ENCODE measurements at places on chromosomes 3 and 15.

GRCh38 chr15:25633862-25634261, 195.0 kb upstream of the UBE3A start:
- no peaks in the 10 kb centered on the region for H3K36me3 ChIP-seq
- H3K27me3 ChIP-seq = peaks cover 4% of the 10 kb centered on the region
- H3K27ac ChIP-seq = no peak overlapping the region
- no peak for DNase-seq
- no peaks in the 10 kb centered on the region for H3K4me1 ChIP-seq
- H3K4me3 ChIP-seq = no peak overlapping the region

DNA sequence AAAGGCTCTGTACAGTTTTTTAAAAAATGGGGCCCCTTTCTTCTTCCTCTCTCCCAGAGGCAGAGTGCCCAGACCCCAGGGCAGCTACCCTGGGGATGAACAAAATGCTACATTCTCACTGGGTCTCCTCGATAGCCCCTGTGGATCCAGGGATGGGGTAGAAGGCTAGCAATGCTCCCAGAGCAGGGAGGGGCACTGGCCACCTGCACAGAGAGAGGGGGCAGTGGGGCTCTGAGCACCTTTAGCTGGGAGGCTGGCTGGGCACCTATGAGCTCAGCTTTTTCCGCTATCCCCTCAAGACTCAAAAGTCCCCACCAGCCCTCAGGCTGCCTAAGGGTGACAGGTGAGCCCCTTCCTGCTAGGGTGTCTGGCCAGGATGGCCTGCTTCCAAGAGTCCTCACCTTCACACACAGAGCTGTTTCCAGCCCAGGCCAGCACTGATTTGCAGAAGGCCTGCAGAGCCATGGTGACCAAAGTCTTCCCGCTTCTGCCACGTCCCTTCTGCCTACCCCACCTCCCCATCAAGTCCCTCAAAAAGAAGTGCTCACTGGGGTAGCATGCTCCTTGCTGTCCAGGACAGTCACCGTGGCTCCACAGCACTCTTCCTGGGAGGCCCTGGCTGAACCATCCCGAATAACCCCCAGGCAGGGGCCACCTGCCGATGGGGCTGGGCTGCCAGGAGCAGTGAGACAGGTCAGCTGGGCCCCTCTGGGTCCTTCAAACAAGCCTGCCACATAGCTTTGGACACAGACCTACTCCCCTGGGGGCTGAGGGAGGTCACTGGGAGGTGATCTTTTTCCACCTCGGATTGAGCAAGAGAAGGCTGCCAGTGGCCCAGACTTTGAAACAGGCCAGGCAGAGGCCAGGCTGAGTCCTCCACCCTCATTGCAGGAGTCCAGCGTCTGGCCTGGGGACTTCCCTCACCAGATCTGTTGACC, 20.4 kb downstream of the BMF start:
- H3K4me3 ChIP-seq = no peak overlapping the region
- peaks cover 5% of the 10 kb centered on the region for H3K4me1 ChIP-seq
- no peaks in the 10 kb centered on the region for H3K36me3 ChIP-seq
- no peak for DNase-seq
- H3K27me3 ChIP-seq = peaks cover 18% of the 10 kb centered on the region

- peaks cover 29% of the 10 kb centered on the region for H3K4me1 ChIP-seq
- H3K36me3 ChIP-seq = peaks cover 31% of the 10 kb centered on the region
- DNase-seq = peak; percentile 19
- no peak overlapping the region for H3K4me3 ChIP-seq
- H3K27me3 ChIP-seq = no peaks in the 10 kb centered on the region
- peak overlapping the region; percentile 89 for H3K27ac ChIP-seq
Observed at GRCh38 chr15:40743485-40743901, 11.6 kb downstream of the RMDN3 start.

- DNase-seq = no peak
- peaks cover 5% of the 10 kb centered on the region for H3K27me3 ChIP-seq
- no peak overlapping the region for H3K27ac ChIP-seq
- H3K36me3 ChIP-seq = no peaks in the 10 kb centered on the region
Observed at GRCh38 chr3:139710212-139710611, 32.4 kb upstream of the NMNAT3 start.

GRCh38 chr15:27844018-27844666, 255.0 kb downstream of the OCA2 start:
- no peak for DNase-seq
- H3K4me3 ChIP-seq = no peak overlapping the region
- H3K36me3 ChIP-seq = no peaks in the 10 kb centered on the region
- no peaks in the 10 kb centered on the region for H3K27me3 ChIP-seq

DNA sequence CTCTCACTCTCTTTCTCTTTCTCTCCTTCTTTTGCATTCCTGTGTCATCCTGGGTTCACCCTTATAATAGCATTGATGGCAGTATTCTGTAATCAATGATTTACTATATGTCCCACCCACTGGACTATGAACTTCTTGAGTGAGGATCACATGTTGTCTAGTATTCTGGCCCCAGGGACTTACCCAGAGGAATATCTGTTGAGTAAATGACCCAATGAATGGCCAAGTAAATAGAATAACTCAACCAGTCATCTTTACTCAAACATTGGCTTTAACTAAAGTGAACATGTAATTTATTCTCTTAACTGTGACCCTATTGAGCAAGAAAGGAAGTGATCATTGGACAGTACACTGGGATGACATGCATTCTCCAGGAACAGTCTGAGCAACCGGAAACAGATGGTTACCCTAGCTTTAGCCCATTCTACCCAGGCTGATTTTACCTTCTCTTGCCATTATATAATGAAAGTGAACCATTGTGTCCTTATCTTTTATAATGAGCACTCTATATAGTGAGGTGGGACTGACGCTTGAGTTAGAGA, 94.5 kb upstream of the SOX14 start:
- no peak overlapping the region for H3K27ac ChIP-seq
- H3K4me3 ChIP-seq = no peak overlapping the region
- no peaks in the 10 kb centered on the region for H3K27me3 ChIP-seq

DNA sequence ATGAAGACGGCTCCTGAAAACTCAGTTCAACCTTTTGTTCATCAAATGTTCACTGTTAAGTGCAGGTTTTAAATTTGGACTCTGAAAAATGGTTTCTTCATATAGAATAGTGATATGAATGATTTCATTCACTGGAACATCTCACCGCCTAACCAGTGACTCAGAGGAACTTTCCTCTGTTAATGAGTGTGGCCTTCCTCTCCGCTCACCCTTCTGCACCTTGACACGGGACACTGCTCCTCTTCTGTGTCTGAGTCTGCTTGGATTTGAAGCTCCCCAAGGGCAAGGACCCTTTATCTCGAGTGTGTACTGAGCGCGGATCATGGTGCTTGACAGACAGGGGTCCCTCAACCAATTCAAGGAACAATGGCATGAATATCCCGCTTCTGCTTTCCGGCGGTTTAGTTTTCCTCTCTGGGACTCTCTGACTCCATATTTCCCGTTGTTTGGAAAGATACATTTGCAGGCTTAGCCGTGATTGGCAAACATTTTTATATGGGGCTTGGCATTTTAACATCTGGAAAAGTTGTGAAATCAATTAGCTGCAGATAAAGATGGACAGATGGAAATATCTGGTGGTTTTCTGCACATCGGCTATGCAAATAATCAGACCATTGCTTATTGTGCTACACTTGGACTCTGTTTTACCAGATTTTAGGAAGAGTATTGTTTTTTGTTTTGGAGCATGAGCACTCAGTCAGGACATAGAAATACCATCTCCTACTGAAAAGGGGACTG, 20.9 kb downstream of the KBTBD8 start:
- no peaks in the 10 kb centered on the region for H3K27me3 ChIP-seq
- no peaks in the 10 kb centered on the region for H3K36me3 ChIP-seq
- H3K4me3 ChIP-seq = no peak overlapping the region
- peak; percentile 20 for DNase-seq

- peaks cover 8% of the 10 kb centered on the region for H3K27me3 ChIP-seq
- H3K4me1 ChIP-seq = peaks cover 6% of the 10 kb centered on the region
- no peak for DNase-seq
Observed at GRCh38 chr3:13263770-13264467, 156.2 kb downstream of the NUP210 start.

- H3K36me3 ChIP-seq = no peaks in the 10 kb centered on the region
- H3K27ac ChIP-seq = no peak overlapping the region
- peaks cover 10% of the 10 kb centered on the region for H3K27me3 ChIP-seq
- H3K4me3 ChIP-seq = no peak overlapping the region
- DNase-seq = no peak
- H3K4me1 ChIP-seq = no peaks in the 10 kb centered on the region
Observed at GRCh38 chr3:156050918-156051317, 69.5 kb upstream of the KCNAB1 start.

DNA sequence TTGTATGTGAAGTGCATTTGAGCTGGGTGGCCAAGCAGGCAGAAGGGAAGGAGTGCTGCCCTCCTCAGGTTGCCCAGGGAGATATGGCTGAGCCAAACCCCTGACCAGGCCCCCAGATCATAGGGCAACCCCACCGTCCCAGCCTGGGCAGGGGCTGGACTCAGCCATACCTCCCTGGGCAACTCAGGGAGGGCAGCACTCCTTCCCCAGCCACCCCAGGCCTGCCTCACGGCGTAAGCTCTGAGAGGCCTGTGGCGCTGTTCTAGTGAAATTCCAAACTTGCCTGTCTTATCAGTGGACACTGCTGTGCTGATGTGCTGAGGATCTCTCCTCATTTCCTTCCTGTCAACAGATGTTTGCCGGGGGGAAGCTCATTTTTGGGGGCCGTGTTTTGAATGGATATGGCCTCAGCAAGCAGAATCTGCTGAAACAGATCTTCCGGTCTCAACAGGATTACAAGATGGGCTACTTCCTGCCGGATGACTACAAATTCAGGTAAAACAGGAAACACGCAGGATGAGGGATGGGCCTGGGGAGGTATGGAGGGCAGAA, 57.6 kb upstream of the FGD5 start:
- no peaks in the 10 kb centered on the region for H3K27me3 ChIP-seq
- no peak for DNase-seq
- no peak overlapping the region for H3K4me3 ChIP-seq
